CMK (cell line): ENCODE measurements at places on chromosomes 2 and 18.

- no peak for DNase-seq
These were observed 185.5 kb downstream of the NOL4 start for GRCh38 chr18:34039201-34039600.

DNA sequence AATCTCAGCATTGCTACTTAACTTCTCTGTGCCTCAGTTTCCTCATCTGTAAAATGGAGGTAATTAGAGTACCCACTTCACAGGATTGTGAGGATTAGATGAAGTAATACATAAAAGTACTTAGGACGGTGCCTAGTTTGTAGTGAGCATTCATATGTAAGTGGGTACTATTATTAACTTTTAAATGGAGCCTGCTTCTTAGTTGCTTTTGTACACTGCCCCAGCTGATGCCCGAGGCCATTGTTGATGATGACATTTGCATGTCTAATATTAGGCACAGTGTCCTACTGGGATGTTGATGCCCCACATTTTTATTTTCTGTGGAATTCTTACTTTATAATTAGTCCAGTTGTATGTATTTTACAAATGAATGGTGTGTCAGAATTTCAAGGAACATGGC, 79.7 kb upstream of the STON1 start:
- DNase-seq = no peak

GRCh38 chr2:65957454-65957853, 477.5 kb upstream of the MEIS1 start:
- no peak for DNase-seq

- no peak for DNase-seq
These were observed 333.9 kb downstream of the PDE11A start for GRCh38 chr2:177738461-177739235.

- no peak for DNase-seq
These were observed 59.9 kb downstream of the AGAP1 start for GRCh38 chr2:235553696-235554100.

DNA sequence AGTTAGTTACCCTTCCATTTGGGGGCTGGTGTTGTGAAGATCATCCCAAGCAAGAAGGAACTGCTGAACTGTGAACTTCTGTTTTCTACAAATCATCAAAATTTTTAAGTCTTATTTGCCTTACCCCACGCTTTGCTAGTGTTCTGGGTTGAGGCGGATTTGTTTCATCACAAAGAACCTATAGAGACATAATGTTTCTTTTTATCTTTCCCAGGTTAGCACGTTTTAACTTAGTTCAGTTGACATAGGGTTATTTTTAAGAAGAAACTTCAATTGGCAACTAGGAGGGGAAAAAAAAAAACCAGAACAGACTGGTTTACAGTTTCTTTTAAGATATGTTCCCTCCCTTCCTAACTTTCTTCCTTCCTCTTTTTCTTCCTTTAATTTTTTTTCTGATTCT, 31.1 kb upstream of the CERS6 start:
- DNase-seq = no peak

GRCh38 chr2:200689115-200689514, 103.3 kb downstream of the AOX1 start:
- no peak for DNase-seq

DNA sequence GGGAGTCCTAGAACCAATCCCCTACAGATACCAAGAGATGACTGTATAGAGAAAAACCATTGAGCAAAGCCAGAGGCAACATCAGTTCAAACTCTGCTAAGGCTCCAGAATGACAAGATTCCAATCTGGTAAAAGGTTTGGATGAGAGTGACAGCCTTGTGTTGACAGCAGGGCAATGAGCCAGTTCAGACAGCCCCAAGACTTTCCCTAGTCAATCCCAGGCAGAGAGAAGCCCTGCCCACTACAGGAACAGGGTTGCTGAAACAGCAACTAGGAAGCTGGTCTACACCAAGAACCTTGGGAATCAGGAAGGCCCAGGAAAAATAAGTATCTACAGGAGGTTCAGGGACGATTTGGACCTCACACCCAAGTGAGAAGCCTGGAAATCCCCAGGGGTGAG, 3.3 kb downstream of the PSTPIP2 start:
- DNase-seq = no peak

GRCh38 chr2:136486115-136486514, 279.2 kb upstream of the THSD7B start:
- DNase-seq = no peak

DNA sequence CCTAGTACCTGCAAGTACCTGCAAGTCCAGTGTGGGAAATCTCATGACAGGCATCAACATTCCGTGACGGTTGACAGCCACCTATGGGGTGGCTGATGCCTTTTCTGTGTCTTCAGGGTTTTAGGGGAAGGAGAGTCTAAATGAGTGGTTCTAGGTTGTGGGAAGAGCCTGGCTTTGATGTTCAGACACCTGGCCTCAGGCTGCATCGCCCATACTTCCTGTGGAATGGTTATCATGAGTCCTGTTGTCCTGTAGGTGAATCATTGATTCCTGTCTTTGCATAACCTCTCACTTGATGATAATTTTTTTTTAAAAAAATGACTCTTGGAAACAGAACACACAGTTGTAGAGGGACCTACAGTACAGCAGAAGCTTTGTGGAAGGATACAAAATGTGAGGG, 108.9 kb downstream of the NEDD4L start:
- no peak for DNase-seq

DNA sequence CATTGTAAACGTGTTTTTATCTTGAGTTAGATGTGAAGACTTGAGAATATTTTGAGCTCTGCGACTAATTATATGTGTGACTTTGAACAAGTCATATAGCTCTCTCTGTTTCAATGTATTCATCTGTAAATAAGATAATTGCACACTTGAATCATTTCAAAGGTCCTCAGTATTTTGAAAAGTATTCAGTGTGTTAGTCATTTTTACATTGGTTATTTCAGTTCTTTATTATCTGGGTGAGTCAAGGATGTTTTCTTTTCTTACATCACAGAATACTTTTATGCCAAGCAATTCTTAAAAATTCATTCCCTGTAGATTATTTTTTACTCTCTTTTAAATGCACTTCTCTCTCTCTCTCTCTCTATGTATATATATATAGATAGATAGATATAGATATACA, 1098.0 kb upstream of the ZEB2 start:
- DNase-seq = no peak

GRCh38 chr18:23880931-23881617, 133.5 kb upstream of the TTC39C start:
- no peak for DNase-seq

DNA sequence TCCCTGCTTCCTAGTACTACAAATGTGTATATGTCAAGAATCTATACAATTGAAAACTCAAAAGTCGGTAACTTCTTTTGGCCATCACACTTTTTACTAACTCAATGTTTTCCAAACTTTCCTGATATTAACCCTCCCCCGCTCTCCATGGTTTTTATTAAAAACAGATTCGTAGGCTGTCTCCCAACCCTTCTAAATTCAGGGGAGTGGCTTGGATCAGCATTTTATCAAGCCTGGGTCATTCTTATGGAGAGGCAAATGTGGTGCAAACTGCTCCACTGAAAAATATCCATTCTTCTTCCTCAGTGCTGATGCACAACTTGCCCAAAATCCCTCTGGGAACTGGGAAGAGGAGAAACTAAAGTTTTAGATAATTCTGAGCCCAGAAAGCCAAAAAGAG, 134.2 kb downstream of the RIF1 start:
- no peak for DNase-seq

DNA sequence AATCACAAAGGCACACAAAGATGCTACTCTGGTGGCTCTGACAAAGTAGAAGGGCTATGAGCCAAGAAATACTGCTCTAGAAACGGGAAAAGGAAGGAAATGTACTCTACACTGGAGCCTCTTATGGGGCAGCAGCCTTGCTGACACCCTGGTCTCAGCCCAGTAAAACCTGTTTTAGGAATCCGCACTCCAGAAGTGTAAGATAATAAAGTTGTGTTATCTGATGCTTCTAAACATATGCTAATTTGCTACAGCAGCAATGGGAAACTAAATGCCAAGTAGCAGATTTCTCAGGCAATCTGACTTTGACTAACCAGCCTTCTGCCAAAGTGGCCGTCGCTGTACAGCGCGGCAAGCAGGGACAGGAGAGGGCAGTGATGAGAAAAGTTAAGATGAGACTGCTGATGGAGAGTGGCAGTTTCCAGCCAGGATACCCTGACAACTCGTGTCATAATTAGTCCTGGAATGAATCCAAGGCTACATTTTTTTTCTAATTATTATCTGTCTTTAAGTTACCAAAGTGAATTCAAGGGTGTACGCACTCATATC, 99.0 kb downstream of the NETO1 start:
- DNase-seq = no peak

GRCh38 chr2:186093174-186093573, 354.6 kb downstream of the FSIP2 start:
- no peak for DNase-seq

DNA sequence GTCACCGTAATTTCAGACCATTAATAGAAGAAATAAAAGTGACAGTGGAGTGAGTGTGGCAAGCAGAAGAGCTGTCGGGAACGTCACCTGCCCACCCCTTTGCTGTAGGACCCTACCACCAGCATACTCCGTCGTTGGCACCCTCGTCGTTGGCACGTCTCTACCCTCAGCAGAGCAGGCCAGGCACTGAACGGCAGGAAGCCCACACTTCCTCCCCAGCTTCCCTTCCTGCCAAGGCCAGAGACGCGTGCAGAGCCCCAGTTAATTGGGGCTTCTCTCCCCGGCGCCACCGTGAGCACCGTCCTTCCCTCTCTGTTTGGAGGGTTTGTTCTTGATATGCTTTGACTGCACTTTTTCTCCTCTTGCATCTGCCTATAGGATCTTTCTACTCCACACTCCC, 27.0 kb upstream of the NFATC1 start:
- no peak for DNase-seq

DNA sequence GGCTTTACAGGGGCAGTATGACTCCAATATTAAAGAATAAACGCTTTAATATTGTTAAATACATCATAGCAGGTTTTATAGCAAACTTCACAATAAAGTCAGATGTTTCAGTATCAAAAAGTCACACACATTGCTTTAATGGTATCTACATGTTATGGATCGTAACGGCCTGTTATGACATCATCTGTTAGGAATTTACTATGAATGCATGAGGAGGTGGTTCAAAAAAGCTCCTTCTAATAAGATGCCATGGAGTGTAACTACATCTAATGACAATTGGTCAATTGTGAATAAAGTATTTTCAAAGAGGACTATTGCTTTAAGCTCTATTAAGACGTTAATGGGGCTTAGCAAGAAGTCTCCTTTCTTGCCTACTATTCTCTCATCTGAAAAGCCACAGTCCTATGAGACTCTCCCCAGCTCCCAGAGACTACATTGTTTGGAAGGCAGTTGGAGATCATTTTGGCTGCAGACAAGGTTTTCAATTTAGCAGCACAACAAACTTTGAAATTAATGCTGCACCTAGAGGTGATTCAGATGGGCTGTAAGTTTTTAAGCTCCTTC, 300.7 kb upstream of the MEIS1 start:
- no peak for DNase-seq

DNA sequence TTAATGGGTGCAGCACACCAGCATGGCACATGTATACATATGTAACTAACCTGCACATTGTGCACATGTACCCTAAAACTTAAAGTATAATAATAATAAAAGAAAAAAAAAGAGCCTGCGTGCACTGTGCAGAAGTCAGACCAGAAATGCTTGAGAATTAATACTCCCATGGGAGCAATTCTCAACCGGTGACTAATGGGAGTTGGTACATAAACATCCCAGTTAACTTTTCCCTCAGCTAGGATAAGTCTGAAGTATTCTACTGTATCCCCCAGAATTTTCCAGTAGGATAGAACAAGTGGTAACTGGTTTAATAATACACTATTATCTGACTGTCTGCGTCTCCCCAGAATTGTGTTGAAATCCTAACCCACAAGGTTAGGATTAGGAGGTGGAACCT, 113.6 kb upstream of the COL5A2 start:
- DNase-seq = no peak

DNA sequence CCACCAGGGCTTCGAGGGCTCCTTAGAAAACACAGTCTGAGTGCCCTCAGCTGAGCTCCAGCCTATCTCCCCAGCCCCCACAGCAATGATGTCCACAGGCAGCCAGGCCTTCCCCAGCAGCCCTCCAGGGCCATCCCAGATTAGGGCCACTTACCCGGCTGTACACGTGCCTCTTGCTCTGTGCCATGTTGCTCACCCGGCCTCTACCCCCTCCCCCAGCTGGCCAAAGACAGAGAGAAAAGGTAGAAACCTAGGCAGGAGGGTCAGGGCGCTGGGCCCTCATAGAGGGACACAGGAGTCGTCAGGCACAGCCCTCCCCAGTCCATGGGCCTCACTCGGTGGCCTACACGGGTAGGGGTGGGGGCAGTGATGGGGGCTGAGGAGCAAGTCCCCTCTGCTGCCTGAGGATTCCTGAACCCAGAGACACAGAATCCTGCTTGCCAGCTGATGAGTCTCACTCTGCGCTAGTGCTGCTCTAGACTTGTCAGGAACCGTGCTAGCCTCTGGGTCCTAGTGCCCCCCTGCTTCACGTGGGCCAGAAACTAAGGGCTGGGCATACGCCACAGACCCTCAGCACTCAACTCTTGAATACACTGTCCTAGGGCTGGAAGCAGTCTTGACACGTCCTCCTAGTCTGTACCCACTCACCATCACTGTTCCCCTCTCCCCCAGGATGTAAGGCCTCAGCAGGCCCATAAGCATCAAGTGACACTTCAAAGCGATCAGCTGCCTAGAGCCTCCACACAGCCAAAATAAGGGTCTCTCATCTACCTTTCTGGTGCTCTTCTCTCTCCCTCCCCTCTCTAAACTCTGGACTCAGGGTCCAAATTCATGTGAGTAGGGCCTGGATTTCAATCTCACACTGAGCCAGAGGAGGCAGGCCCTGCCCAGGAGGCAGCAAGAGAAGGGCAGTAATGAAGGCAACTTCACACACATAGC, at the start of gene DCTN1:
TSS of gene DCTN1 (minus strand) at position 461 of the 939 bp plus-strand sequence. CDS start at position 187, 274 bp downstream.
- DNase-seq = no peak

DNA sequence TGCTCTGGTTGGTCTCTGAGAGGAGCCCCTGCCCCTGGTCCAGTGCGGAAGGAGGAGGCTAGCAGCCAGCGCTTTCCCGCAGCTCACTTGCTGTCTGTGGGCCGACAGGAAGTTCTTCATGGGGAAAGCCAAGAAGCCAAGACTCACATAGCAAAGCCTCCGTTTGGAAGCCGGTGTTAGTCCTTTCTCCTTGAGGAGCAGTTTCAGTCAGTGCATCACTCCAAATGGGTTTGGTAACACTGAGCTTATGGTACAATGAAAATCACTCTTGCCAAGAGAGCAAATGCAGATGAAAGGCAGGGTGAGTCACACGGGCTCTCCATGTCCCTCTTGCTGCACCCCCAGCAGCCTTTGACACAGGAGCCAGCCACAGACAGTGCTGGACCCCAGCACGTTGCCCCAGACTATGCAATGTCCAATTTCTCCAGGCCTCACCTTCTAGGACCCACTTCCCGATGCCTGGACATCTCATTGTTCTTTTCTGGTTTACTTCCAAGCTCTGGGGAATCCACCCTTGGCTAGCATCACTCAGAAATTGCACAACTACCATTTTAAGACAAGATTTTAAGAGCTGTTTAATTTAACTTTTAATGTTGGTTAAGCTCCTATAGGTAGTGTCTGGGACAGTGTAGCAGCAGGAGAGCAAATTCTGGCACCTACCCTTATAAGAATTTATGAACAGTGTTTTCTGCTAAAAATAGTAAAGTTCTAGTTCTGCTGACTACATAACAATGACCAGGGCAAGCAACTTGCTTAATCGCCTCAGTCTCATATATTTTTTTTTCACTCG, 174.9 kb downstream of the ASB1 start:
- no peak for DNase-seq

- no peak for DNase-seq
These were observed 84.7 kb downstream of the ASAP2 start for GRCh38 chr2:9291331-9291730.
